ENCODE measurements at places on chromosomes 6 and 20.
A peak's percentile ranks its signal among the peaks of the same experiment; 100 is the strongest.

DNA sequence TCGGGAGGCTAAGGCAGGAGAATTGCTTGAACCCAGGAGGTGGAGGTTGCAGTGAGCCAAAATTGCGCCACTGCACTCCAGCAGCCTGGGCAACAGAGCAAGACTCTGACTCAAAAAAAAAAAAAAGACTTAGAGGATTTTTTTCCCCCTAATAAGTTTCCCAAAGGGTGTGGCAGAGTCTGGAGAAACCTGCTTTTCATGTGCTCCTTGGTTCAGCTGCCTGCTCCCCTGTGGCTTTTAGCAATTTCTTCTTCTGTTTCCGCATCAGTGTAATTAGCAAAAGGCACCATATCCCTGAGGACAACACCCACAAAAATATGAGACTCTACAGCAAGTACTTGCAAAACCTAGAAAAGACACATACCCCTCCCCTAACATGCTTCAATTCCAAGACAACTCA lies 28.6 kb upstream of the ZNF133 start:
- no peak for DNase-seq

DNA sequence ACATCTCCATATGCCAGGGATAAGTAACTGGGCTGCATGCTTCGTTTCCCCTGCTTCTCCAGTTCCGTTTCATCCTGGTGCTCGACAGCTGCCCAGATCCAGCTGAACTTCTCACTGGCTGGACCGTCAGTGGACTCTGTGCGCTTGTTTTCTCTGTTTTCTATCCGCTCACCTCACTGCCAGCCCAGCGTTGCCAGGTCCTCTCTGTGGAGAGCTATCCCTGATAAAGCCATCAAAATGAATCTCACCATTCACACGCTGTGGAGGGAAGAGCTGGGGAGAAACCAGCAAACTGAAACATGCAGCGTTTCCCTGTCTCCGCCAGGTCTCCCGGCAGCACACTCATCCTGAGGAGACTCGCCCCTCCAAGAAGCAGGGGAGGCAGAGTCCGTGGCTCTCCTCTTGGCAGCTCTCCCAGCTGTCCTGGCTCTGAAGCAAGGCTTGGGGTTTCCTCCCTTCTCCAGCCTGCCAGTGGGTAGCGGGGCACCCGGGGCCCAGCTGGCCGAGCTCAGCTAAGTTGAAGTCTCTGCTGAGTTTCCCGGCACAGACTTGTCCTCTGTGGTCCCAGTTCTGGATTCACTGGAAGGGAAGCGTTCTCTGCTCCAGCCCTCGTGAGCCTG lies 160.9 kb downstream of the DTNBP1 start:
- DNase-seq = no peak

DNA sequence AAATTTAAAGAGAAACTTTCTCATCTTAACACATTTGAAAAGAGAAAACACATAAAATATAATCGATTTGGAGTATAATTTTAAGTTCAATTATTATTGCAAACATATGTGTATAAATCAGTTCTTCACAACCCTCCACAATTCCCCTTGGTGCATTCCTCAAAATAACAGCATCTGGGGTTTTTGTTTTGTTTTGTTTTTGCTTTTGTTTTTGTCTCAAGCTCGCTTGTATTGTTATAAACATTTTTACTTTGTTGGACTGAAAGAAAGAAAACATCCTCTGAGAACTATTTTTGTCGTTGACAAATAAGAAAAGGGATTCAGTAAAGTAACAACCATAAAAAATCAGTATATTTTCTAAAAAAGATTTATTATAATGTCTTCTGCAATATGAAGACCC lies 60.2 kb upstream of the HIVEP1 start:
- DNase-seq = no peak

GRCh38 chr6:110181131-110182030 lies 1.2 kb downstream of the CDC40 start:
- DNase-seq = no peak

GRCh38 chr6:46410334-46410953 lies 80.8 kb downstream of the RCAN2 start:
- peak; percentile 79 for DNase-seq

- DNase-seq = no peak
Measured at GRCh38 chr6:162019349-162019748, 708.2 kb downstream of the PRKN start.

GRCh38 chr20:10312111-10312510 lies 93.5 kb downstream of the SNAP25 start:
- no peak for DNase-seq

- no peak for DNase-seq
Measured at GRCh38 chr6:141981190-141981589, 151.5 kb upstream of the GJE1 start.

DNA sequence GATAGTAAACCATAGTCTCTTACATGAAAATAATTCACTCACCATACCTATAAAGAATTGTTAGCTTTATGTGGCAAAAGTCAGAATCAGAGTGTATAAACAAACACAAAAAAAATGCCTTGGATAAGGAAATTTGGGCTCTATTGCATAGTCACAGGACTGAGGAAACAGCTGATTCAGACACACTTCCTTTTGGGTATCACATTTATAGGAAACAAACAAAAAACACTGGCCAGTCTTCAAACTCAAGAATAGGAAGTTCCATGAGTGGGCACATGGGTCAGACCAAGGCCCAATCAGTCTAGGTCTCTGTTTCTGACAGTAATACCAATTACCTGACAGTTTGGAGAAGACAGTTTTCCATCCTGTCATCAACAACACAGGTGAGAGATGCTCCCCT lies 8.0 kb downstream of the SLC18B1 start:
- no peak for DNase-seq

- no peak for DNase-seq
Measured at GRCh38 chr6:30974490-30975252, 8.8 kb upstream of the MUC21 start.

- DNase-seq = no peak
Measured at GRCh38 chr20:20796766-20797440, 84.5 kb upstream of the RALGAPA2 start.

DNA sequence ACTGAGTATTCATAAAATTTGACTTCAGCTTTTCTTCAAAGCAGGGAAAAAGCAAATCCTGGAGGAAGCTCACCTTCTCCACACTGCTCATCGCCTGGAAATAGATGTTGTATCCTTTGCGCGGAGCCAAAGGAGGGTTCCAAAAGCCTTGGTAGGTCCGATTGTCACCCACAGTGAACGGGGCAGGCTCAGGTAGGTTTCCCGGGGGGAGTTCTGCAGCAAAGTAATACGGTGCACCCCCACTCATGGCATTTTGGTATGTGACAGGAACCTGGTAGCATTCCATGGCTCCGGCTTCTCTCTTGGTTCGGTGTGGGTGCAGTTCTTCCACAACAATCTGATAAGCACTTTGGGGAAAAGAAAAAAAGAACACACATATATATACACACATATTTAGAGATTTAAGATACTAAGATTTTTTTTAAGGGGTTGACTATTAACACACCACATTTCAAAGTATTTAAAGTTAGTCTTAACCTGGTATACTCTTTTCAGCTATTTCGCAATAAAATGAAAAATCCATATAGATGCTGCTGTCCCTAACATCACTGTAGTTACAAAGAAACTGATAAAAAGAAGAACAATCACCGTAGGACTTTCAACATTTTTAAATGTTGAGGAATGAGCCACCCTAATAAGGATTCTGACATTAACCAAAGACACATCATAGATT lies 166.7 kb upstream of the THEMIS start:
- DNase-seq = no peak

DNA sequence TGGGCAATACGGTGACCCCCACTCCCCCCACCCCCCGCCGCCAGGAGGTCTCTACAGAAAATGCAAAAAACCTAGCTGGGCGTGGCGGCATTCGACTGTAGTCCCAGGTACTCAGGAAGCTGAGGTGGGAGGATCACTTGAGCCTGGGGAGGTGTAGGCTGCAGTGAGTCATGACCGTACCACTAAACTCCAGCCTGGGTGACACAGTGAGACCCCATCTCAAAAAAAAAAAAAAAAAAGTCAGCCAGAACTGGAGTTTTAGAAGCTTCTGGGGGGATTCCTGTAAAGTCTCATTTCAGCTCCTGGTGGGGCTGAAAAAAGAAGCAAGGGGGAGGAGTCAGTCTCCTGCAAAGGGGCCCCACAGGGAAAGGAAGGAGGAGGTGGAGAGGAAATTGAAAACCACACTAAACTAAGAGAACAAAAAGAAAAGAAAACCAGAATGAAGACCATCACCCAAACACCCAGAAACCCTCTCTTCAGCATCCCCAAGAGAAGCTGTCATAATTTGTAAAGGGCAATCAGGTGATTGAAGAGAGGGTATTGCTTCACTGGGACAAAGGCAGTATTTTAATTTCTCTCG lies 50.4 kb downstream of the NOL4L start:
- DNase-seq = peak; percentile 48

GRCh38 chr6:39402239-39402751 lies 79.8 kb upstream of the KCNK16 start:
- no peak for DNase-seq

GRCh38 chr6:127176146-127176545 lies 57.7 kb downstream of the RSPO3 start:
- DNase-seq = no peak

- no peak for DNase-seq
Measured at GRCh38 chr6:11785415-11785773, 6.8 kb upstream of the ADTRP start.

- DNase-seq = no peak
Measured at GRCh38 chr6:43149265-43149664, 21.8 kb upstream of the SRF start.

- no peak for DNase-seq
Measured at GRCh38 chr20:8055096-8055495, 35.5 kb upstream of the TMX4 start.

- no peak for DNase-seq
Measured at GRCh38 chr20:55755411-55755810, 249.9 kb downstream of the CBLN4 start.

- DNase-seq = no peak
Measured at GRCh38 chr20:15289337-15289736, 951.9 kb upstream of the FLRT3 start.

DNA sequence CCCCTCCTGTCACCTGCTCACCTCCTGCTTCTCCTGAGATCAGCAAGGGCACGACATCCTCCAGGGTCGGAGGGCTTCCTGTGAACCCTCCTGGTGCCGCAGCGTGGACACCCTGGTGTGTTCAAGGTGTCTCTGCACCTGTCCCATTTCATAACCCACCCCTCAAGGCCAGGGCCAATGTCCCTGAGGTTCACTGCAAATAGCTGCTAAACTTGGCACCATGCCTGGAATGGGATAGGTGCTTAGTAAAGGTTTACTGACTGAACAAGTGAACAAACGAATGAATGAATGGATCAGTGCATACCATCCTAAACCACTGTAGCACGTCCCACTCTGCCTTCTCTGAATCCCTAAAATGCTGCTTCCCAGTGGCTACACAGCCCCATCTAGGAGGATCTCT lies 35.0 kb downstream of the SIRPA start:
- no peak for DNase-seq

Measured in CD8-positive, alpha-beta T cell (primary cell).